ENCODE measurements at places on chromosomes 3 and 15.
A peak's percentile ranks its signal among the peaks of the same experiment; 100 is the strongest.

GRCh38 chr15:82647045-82647834 lies at the start of gene CPEB1:
TSS of gene CPEB1 (minus strand) at chr15:82647363. CDS start at chr15:82628459, 18,904 bp downstream.
- peak; percentile 44 for DNase-seq

GRCh38 chr3:48024401-48024800 lies 8.2 kb upstream of the MAP4 start:
- no peak for DNase-seq

GRCh38 chr3:147298511-147298982 lies 107.8 kb downstream of the ZIC4 start:
- DNase-seq = no peak

GRCh38 chr15:75732177-75732808 lies 19.6 kb upstream of the CSPG4 start:
- DNase-seq = no peak

DNA sequence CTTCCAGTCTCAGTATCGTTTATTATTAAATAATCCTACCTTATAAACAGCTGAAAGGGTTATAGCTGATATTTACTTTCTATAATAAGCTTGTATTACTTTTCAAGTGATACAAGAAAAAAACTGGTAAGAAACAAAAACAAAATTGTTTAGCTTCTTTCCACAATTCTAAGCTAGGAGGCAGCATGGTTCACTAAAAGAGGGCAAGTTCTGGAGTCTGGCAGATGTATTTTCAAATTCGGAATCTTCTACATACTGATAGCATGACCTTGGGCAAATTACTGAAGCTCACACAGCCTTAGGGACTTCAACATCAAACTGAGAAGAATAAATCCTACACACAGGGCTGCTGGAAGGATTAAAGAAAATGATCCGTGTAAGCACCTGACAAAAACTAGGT lies 15.4 kb downstream of the C15orf62 start:
- no peak for DNase-seq

- no peak for DNase-seq
Measured at GRCh38 chr3:128560768-128561167, 67.8 kb upstream of the GATA2 start.

DNA sequence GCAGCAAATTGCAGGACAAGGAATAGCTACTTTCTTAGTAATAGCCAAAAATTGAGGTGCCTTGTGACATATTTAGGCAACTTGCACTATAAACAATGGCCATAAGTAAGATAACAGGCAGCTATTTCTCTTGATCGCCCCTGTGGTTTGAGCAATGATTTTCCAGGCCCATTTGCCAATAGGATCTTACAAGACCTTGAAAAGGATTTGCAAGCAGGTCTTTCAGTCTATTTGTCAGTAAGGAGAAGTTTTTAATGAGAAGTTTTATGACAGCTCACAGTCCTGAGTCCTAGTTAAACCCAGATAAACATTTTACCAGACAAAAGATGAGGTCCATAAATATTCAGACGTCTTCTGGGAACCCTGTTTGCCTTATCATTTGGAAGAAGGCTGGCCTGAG lies 645.5 kb downstream of the RBMS3 start:
- DNase-seq = no peak

Data from activated CD4-positive, alpha-beta T cell treated with anti-CD3 and anti-CD28 coated beads, Interleukin-2, amount 50 U/mL, for 4 hours (primary cell).